ENCODE measurements at places on chromosomes 7 and 10.
A peak's percentile ranks its signal among the peaks of the same experiment; 100 is the strongest.

DNA sequence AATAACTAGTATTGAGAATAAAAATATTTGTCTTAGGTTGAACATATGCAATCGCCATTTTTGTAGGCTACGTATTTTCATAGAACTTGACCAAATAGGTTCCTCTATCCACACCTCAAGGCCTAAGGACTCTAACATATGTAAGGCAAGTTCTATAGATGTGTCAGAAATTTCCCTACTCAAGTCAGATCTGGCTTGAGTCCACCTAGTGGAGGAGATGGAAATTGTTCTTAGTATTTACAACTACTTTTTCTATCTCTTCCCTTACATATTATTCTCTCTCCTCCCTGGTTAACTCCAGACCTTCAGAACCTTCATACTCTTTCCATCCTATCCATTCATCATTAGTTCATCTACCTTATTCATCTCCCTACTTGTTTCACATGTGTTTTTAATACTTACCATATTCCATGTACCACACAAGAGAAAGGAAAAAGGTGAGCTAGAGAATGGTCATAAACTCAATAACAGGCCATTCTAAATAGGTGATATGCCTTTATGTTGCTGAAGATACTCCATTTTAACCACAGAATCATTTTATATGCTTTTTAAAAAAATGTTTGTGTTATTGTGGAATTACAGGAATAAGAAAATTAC, 174.5 kb upstream of the HDAC9 start:
- peak; percentile 35 for DNase-seq

DNA sequence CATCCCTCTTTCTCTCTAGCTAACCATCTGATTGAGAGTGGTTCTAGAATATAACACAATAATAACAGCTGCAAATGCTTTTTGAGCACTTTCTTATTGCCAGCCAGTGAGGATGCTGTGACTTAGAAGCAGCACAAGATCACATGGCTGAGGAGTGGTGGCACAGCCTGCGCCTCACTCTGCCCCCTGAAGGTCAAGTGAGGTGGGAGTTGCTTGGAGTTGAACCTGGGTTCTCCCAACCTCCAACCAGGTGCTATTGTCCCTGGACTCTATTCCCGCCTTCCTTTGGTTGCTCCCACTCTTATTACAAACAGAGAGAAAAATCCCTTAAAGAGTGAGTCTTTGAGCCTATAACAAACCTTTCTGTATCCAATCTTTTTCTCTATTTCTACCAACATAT, 280.3 kb upstream of the PODXL start:
- DNase-seq: no peak

GRCh38 chr10:71463111-71463510, 66.4 kb downstream of the CDH23 start:
- DNase-seq: no peak

DNA sequence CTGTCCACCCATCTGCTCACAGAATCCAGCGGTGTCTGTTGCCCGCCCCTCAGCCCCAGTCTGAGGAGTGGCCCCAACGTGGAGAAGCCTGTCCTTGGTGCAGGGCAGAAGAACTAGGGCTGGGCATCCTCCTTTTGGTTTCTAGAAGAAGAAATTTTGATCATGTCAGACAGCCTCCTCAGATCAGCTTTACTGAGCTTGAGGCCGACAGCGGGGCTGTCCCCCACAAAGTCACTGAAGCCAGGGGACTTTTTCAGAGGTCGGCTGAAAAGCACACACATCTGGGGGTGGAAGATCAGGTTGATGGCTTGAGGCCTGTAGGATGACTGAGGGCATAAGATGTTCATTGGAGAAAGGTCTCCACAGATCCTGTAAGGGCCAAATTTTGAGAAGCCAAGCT, 767.9 kb downstream of the GRID1 start:
- no peak for DNase-seq

- no peak for DNase-seq
These were observed 106.1 kb downstream of the MAD1L1 start for GRCh38 chr7:2126621-2127020.

GRCh38 chr7:100667331-100668068, 6.0 kb upstream of the GNB2 start:
- no peak for DNase-seq

DNA sequence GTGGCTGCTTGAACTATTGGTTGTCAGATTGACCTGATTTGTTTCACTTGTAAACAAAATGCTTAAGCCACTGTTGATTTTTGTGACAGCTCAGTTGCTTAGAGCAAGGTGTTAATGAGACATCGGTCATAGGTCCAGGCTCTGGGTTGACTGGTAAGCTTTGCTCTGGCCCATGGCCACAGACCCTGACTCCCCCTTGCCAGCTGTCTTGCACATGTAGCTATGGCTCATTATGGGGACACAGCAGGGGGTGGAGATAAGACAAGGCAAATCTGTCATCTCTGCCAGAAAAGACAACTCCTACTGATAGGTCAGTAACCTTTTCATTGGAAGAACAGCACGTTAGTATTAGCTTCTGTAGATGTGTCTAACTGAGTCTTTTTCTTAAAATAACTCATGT, 95.3 kb downstream of the KAT6B start:
- peak; percentile 75 for DNase-seq

Data from RCC 7860 (cell line).